ENCODE measurements at places on chromosomes 4 and X.

DNA sequence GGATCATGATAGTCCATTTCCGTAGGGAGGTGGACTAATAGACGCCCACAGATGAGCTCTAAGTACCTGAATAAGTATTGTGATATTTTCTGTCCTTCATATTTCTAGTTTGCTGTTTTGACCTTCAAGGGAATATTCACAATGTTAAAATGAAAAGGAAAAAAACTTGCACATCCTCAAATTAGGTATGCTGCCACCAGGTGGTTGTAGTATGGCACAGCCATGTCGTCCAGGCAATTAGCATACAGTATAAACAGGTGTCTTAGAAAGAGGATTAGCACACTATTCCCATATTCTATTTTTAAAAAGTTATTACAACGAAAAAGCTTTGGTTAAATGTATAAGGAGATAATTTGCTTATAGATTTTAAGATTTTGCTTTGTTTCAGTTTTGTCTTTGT, 802.0 kb downstream of the RPA4 start:
- DNase-seq = no peak

DNA sequence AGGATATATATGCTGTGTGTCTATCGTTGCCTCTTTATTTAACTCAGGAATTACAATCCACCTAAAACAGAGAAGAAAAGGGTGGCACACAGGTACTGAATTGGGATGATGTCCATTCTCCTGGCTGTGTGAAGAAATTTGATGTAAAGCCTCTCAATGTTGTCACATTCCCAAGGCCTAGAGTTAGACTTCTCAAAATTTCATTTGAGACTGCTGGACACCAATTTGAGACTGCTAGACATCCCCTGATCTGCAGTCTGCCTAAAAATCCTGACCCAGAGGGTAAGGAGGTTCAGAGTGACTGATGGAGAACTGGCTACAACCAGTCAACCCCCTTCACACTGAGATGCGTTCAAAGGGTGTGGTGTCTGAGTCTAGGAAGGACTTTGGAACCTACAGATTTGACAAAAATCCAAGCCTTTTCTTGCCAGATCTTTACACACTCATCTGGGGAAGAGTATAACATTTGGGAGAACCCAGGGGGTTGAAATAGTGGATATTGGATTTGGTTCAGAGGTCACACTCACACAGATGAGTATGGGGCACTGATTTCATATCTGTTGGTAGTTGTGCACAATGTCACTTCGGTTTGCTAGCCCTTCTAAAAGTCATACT, 4.9 kb upstream of the PRDM8 start:
- DNase-seq = no peak

GRCh38 chrX:65600106-65600505, 65.5 kb upstream of the LAS1L start:
- DNase-seq = no peak

DNA sequence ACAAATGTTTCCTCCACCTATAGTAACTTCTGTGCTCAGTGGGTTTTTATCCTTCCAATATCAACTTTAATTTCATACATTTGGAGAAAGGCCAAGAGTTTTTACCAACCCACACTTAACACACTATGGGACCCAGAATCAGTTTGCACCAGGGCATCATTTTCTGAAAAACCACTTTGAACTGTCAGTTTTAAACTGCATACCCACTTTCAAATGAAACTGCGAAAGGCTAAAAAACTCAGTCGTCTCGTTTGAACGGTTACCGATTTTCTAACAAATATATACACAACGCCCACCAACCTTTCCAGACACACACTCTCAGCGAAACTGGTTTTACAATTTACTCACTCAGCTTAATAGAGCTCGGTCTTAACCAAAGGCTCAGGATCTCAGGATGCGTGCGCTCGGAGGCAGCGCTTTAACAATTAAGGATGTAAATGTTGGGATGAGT, 376 bp downstream of the ABCG2 start:
- no peak for DNase-seq

GRCh38 chr4:111662496-111662895, 482.8 kb upstream of the FAM241A start:
- no peak for DNase-seq

GRCh38 chr4:172938870-172939269, 229.7 kb upstream of the GALNT7 start:
- no peak for DNase-seq

GRCh38 chr4:12852338-12853307, 631.5 kb downstream of the RAB28 start:
- DNase-seq = peak; percentile 53

GRCh38 chrX:132877954-132878536, 80.4 kb downstream of the HS6ST2 start:
- no peak for DNase-seq

DNA sequence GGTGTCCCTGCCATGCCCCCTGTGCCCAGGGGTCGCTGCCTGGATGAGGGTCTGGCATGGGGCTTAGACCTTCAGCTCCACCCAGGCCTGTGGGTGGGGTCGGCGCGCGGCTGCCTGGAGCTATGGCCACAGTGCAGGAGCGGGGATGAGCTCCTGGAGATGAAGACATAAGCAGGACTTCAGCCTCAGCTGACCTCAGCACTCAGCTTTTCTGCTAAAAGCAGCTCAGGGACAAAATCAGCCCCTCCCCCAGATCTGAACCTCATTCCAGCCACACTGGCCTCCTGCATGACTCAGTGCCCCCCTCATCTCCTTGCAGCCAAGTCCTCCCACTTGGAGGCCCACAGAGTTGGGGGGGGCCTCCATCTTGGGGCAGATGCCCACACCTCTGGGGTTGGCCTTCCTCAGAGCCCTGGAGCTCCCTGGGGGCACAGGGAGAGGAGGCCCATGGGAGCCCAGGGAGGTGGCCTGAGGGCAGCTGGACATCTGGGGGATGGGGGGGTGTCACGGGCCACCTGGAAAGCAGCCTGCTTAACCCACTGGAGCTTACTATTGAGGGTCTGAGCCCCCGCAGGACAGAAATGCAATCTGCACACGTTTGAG, 19.4 kb upstream of the CPLX1 start:
- no peak for DNase-seq

- no peak for DNase-seq
These were observed 1.4 kb downstream of the PIN4 start for GRCh38 chrX:72182924-72183323.

GRCh38 chrX:75893281-75893680, 108.2 kb upstream of the MAGEE2 start:
- no peak for DNase-seq

DNA sequence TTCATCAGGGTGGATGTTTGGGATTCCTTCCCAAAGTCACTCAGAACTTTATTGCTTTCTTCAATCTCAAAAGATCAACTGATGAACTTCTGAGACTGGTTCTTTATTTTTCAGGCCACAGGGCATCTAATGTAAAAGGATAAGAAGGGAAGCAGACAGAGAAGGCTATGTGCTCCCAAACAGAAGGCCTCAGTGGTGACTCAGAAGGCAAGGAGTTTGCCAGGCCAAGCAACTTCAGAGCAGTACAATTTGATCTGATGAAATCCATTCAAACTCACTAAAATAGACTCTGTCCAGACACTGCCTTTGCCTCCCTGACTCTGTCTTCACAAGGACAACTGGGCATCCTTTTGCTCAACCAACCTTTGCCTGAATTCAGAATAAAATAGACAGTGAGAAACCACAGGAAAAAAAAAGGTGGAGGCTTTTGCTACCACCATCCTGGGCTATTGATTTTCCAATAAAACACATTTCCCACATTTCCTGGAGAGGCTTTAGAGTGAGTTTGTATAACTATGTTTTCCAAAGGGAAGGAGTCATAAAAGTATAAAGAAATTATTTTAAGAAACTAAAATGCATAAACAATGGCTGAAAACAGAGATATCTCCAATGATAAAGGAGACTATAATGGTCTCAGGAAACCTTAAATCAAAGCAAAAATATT, 55.2 kb downstream of the ARHGEF6 start:
- DNase-seq = peak; percentile 74

GRCh38 chr4:158875026-158875425, 106.2 kb downstream of the FNIP2 start:
- no peak for DNase-seq

- no peak for DNase-seq
These were observed 959 bp downstream of the SMPX start for GRCh38 chrX:21756785-21757529.

GRCh38 chr4:66590488-66591215, 920.4 kb upstream of the EPHA5 start:
- DNase-seq = no peak

DNA sequence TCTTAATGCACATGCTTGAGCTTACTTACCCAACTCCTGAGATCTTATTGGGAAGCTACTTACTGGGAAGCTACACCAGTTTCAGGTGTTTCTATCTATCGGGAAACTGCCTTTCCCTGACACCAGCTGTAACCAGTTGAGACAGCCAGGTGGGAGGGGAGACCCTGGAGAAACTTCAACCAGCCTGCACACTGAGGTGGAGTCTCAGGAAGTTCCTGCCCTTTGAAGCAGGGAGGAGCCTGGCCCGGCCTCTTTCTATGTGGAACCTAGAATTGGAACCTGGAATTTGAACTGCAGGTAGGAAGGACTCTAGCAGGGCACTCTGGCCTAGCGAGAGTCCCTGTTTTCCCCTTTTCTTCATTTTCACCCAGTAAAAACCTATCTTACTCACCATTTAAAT, 425.8 kb upstream of the PABPC4L start:
- no peak for DNase-seq

DNA sequence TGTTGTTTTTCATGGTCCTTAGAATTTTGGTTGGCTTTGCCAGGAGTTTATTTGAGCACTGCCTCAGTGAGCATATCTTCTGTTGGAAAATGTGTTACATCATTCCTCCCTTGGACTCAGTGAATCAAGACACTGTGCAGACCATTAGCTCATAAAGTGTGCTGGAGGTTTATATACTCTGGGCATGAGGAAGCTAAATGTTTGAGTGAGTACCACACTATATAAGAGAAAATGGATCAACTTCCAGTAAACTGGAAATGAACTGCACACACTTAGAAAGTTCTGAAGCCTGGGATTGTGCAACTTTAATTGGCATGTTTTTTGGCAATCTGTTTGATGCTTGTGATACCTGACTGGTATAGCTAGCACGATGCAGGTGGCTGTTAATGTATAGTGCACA, 75.9 kb downstream of the LIMCH1 start:
- no peak for DNase-seq

DNA sequence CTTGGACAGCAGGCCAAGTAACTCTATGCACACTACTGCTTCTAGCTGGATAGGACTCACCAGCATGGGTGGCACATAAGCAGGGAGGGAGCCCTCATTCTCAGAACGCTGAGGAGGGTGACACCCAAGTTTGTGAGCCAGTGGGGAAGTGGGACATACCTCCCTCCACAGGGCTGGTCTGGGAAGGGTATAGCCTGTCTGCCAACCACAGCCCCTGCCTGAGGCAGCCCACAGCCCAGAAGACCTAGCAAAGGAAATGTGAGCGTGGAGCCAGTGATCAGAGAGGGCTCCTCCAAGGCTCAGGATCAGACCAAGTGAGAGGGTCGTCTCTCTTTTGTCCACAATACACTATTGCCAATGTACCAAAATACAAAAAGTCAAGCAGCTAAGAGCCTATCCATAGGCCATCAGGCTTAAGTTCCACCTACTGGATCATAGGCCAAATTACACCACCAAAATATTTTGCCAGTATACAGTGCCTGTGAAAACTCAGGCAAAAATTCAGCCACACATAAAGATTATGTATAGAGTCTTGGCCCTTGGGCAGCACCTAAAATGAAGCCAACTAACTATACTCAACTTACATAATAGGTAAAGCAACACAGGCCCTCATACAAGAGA, 1203.1 kb downstream of the PCDH18 start:
- no peak for DNase-seq

GRCh38 chrX:19195243-19195610, 73.0 kb upstream of the ADGRG2 start:
- DNase-seq = no peak

GRCh38 chr4:84971319-84971932, 4.9 kb upstream of the WDFY3 start:
- peak; percentile 49 for DNase-seq

DNA sequence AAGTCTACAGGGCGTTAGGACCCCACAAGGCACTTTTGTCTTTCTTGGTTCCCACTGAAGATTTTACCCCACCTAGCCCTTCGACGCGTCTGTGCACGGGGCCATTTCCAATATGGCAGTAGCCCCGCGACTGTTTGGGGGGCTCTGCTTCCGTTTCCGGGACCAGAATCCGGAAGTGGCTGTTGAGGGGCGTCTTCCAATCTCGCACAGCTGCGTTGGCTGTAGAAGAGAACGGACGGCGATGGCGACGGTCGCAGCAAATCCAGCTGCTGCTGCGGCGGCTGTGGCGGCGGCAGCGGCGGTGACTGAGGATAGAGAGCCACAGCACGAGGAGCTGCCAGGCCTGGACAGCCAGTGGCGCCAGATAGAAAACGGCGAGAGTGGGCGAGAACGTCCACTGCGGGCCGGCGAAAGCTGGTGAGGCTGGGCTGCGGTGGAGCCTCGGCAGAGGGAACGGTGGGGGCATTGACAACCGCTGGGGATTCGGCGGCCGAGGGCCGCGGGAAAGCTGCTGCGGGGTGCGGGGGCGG, at the start of gene USP11:
Gene USP11 (plus strand): TSS at position 207 of the 530 bp plus-strand sequence. CDS start 35 bp downstream, at position 242.
- no peak for DNase-seq

Data from COLO829 (cell line).